Activated T-cell treated with anti-CD3 and anti-CD28 coated beads for 24 hours (primary cell): ENCODE measurements at places on chromosomes 5 and 9.

- DNase-seq = no peak
Measured at GRCh38 chr9:35490910-35491465, 1.1 kb downstream of the RUSC2 start.

DNA sequence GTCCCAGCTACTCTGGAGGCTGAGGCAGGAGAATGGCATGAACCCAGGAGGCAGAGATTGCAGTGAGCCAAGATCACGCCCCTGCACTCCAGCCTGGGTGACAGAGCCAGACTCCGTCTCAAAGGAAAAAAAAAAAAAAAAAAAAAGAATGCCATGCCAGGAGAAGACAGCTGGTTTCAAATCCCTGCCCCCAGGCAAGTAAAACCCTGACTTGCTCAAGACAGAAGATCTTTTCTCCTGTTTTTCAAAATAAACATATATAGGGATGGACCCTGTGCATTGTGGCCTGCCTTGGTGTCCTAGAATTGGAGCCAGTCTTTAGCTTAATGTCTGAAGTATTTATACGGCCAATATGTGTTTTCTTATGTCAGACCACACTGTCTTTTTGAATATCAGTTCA lies 177.1 kb downstream of the NR3C1 start:
- no peak for DNase-seq

DNA sequence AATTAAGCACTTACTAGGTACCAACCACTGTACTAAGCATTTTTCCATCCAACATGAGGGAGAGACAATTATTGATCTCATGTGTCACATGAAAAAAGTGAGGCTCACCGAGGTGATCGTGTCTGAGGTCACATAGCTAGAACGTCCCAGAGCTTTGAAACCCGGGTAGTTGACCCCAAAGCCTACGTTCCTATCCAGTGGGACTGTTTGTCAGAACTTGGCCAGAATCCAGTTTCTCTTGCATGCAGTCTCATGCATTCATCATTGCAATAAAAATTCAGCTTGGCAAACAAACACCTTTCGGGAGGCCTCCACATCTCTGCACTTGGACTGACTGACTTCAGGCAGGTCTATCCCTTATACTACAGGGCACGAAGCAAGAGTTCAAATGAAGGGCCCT lies 23.4 kb upstream of the FAT2 start:
- DNase-seq = no peak

DNA sequence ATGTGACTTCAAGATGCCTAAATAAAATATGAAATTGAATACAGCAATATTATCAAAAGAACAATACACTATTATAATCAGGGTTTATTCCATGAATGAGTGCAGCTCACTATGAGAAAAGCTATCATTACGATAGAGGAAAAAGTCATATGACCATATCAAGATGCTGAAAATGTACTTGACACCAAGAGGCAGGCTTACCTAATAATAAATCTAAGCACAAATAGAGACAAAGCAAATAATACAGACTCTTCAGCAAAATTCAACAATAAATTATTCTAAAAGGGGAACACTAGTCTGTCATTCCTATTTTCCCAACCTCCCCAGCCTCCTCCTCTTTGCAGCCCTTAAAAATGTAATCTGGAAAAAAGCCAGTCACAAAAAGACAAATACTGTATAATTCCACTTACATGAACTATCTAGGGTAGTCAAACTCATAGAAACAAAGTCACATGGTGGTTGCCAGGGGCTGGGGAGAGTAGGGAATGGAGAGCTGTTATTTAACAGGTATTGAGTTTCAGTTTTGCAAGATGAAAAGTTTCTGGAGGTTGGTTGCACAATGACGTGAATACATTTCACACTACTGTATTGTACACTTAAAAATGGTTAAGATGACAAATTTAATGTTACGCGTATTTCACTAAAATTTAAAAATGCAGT lies 148.4 kb downstream of the NFIB start:
- DNase-seq = no peak

GRCh38 chr5:162026803-162027202 lies 40.8 kb upstream of the GABRG2 start:
- DNase-seq = no peak

GRCh38 chr5:135218486-135218755 lies 180.6 kb downstream of the MACROH2A1 start:
- no peak for DNase-seq
